SK-MEL-5 (cell line): ENCODE measurements at places on chromosomes 11 and 22.

GRCh38 chr11:69657456-69657910, 16.5 kb downstream of the CCND1 start:
- no peak for DNase-seq

DNA sequence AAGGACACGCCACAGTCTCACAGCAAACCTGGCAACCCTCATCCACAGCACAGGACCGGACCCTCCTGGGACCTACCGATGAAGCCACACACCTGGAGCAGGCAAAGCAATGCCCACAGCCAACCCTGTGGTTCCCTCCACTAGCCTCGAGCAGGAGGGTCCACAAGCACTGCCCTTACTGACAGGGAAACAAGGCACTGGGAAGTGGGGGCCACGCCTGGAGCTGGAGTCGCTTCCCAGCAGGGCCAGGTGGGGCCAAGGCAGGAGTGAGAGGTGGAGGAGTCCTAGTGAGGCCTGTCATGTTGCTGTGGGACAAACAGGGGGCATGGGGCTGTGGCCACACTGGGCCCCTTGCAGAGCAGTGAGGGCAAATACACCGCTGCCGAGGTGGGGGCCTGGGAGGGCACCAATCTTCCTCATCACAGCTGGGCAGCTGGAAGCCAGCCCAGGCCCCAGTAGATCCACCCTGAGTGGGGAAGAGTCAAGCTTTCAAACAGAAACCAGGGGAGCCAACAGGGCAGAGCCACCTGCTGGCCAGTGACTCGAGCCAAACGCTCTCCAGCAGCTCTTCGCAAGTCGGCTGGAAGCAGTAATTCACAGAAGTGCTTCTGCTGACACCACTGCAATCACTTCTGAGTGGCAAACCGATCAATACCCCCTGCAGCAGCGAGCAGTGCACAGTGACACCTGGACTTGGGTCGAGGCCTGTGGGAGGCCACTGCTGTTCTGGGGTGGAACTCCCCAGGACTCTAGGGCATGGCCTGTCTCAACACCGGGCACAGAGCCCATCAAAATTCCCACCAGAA, 13.7 kb downstream of the SULT4A1 start:
- DNase-seq = peak; percentile 34

DNA sequence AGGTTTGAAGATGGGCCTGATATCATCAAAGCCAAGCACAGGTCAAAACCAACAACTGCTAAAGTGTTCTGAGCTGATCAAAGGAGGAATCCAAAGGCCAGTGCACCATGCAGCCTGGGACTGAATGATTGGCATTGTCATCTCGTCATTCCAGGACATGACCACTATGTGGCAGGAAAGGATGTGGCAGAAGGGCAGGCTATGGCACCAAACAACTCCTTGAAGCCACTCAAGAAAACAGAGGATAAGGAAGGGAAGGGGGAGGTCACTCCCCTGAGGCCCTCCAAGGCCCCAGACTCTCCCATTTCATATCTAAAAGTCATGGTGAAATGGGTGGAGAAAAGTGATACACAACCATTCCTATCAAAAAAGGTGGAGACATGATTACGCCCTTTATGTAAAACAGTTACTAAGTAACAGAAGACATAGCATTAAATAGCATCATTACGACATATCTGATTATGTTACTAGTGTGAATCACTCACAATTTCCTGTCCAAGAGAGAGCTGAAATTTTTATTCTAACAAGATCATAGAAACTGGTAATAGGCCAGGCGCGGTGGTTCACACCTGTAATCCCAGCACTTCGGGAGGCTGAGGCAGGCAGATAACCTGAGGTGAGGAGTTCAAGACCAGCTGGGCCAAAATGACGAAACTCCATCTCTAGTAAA, 49.3 kb downstream of the AHNAK start:
- DNase-seq = peak; percentile 78

DNA sequence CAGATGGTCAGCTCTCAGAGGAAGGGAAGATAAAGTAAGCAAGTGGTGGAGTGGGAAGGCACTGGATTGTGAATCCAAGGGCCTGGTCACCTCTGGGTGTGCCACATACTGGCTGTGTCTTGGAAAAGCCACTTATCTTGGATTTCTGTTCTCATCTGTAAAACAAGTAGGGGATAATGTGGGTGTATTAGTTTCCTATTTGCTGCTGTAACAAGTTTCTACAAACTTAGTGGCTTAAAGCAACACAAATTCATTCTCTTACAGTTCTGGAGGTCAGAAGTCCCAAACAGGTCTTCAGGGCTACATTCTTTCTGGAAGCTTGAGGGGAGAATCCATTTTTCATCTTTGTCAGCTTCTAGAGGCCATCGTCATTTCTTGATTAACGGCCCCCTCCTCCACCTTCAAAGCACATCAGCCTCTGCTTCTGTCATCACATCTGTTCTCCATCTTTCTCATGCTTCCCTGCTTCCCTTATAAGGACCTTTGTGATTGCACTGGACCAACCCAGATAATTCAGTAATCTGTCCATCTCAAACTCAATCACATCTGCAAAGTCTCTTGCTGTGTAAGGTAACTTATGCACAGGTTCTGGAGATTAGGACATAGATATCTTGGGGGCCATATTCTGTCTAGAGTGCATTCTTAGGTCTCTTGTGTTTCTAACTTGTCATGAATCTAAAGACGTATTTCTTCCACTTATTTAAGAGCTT, 75.9 kb downstream of the C22orf31 start:
- DNase-seq = no peak

- DNase-seq = no peak
These were observed 133.0 kb downstream of the WNT7B start for GRCh38 chr22:45843986-45844385.

DNA sequence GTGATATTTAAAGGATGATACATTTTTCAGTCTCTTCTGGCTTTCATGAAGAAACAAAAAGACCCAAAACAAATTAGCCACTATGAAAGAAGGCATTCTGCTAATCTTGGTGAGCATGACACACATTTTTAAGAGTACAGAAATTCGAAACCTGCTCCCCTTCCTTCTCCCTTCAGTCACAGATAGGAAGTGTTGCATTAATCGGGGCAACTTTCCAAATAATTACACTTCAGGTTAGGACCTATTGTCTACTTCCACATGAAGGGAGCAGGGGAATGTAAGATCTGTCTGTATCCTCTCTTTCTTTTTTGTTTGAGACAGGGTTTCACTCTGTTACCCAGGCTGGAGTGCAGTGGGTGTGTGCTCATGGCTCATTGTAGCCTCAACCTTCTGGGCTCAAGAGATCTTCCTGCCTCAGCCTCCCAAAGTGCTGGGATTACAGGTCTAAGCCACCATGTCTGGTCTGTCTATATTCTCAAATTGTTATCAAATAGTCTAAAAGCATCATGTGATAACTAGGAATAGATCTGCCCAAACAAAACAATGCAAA, 45.8 kb downstream of the NCAM1 start:
- DNase-seq = no peak

DNA sequence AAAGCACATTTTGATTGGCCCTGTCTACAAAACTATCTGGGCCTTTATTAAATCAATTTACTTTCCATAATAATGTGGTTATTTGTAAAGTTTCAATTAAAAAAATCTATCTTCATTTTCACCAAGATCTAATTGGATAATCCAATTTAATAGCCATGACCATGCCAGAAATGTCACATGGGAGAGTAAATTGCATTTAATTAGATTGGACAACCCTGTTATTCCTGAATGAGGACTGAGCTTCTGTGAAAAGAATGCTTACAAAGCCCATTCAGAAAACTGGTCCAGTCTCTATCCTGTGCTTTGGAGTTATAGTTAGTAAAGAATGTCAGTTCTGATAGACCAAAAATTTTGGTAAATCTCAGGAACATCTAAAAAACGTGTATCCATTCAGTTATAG, 541.9 kb upstream of the ANO5 start:
- no peak for DNase-seq

- no peak for DNase-seq
These were observed 5.4 kb downstream of the DEAF1 start for GRCh38 chr11:689625-690024.

- DNase-seq = peak; percentile 83
These were observed at the start of gene DTX4 for GRCh38 chr11:59171508-59172322. DTX4 (plus strand) TSS chr11:59172132; CDS start chr11:59172596, 464 bp downstream.

DNA sequence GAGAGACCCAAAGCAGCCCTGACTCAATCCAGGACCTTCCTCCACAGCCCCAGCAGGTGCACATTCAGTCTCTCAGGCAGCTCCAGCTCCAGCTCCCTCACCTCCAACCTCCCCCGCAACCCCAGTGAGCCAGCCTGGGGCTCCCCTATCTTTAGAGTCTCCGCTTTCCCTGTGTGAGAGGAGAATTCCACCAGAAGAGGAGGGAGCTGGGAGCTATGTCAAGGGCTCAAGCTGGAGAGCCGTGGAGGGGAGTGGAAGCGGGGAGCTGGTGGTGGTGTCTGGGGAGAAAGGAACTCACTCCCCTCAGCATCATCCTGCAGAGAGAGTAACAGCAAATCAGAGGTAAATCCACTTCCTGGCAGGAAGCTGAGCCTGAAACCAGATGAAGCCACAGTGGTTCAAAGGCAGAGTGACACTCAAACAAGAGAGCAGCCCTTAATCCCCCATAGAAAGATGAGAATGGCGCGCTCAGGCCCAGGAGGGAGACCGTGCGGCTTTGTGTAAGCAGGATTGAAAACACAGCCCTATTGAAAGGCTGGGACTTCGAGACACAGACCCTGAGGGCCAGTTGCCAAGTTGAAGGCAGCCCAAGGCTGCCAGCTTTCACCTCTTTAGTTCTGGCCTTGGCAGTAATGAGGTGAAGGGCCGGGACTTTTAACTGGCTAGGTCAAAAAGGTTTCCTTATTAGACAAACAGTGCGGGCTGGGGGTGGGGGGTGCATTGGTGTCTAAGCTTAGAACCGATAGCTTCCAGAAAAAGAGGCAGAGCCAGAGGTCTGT, 21.4 kb upstream of the CDON start:
- DNase-seq = no peak

DNA sequence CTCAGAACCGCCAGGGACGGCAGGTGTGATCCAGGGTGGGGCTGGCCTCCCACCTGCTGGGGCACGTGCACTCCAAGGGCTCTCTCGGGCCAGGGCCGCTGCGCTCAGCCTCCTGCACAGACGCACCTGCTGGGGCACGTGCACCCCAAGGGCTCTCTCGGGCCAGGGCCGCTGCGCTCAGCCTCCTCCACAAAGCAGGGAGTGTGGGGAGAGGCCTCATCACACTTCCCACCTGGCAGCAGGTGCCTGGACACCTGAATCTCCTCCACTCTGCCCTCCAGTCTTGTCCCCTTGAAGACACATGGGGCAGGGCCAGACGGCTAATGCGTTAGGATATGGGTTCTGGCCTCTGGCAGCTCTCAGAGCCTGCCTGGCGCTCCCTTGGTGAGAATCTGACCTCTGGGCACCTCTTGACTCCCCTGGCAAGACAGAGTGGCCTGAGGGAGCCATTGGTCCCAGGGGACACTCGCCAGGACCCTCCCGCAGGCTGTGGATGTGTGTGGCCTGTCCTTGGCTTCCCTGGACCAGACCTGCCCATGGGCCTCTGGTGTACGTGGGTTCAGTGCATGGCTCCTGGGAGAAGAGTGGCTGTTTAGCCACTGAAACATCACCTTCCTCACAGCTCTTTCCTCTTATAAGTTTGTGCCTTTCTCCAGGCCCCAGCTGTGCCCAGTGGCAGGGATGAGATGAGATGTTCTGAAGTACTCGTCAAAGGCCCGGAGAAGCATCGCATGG, 73.5 kb downstream of the BRD1 start:
- no peak for DNase-seq

GRCh38 chr22:19059481-19060278, 62.5 kb downstream of the DGCR2 start:
- no peak for DNase-seq

DNA sequence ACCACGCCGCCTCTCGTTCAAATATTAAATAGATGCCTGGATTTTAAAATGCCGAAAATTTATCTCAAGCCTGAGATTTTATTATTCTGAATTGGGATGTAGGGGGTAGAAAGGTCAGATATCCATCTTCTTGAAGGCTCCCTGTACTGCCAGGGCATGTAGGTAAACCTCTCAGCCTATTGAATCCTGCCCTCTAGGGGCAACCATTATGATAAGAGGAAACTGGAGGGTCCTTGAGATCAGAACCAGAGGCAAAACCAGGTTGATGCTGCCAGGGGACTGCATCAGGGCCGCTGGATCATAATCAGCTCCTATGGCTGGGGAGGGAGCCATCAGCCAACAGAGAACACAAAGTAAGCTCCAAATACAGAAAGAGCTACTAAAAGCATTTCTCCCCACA, 92.4 kb downstream of the KCNC1 start:
- DNase-seq = peak; percentile 45

DNA sequence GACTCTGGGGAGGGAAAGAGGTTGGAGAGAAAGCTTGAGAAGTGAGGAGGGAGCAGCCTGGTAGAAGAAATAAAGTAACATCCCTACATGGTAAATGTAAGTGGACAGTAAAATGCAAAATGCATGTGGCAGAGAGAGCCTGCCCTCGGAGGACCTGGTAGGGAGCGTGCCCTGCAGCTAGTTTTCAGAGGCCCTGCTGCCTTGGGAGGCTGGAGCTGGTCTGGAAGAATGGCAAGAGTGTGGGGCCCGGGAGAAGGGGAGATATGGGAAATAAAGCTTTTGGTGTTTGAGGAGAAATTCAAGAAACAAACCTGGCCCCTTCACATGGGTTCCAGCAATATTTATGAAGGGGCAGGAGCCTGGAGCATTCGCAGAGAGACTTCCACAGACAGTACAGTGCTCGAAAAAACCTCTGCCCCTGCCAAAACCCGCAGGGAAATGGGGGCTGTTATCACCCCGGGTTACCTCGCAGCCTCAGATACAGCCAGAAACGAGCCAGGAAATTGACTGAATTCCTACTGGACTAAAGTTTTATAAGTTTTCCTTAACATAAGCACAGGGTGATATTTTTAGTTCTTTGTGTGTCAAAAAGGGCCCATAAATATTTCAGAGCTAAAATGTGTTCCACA, 363.0 kb downstream of the TENM4 start:
- DNase-seq = no peak

DNA sequence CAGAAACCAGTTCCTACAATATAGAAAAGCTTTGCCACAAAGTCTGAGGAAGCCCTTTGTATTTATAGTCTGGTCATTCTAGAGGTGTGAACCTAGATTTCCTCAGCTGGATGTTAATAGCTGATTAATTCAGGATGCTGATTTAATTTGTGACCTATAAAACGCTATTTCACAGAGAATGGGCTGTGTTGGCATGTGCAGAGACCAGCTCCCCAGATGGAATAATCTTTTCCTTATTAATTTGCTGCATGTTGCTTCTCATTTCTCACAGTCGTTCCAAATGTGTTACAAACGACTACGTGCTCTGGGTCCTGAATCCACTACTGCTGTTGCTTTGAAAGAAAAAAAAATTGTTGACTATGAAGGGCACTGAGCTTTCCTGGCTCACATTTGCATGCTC, 49.3 kb downstream of the BDNF start:
- no peak for DNase-seq

GRCh38 chr11:84390441-84391078, 1104.4 kb upstream of the CCDC90B start:
- no peak for DNase-seq

- DNase-seq = no peak
These were observed 97.9 kb upstream of the TENM4 start for GRCh38 chr11:79538775-79539174.
